ENCODE measurements at places on chromosomes 2 and 18.
A peak's percentile ranks its signal among the peaks of the same experiment; 100 is the strongest.

- DNase-seq, result no peak
Observed at GRCh38 chr2:105334211-105334610, 3.1 kb upstream of the C2orf49 start.

- no peak for DNase-seq
Observed at GRCh38 chr2:66555091-66555490, 120.2 kb downstream of the MEIS1 start.

GRCh38 chr2:66649006-66649405 lies 214.1 kb downstream of the MEIS1 start:
- no peak for DNase-seq

DNA sequence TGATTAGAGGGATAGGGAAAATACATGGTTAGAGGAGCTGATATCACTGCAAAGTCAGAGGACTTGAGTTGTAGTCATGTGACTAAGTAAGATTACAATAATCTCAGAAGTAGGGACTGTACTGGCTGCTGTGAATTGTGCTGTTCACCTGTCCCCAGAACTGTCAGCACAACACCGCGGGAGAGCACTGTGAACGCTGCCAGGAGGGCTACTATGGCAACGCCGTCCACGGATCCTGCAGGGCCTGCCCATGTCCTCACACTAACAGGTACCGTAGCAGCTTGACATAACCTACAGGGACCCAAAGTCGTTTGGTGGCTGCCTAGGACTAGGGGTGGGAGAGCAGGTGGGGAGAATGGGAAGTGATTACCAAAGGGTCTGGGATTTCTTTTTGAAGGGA lies 132.8 kb upstream of the TTC39C start:
- no peak for DNase-seq

DNA sequence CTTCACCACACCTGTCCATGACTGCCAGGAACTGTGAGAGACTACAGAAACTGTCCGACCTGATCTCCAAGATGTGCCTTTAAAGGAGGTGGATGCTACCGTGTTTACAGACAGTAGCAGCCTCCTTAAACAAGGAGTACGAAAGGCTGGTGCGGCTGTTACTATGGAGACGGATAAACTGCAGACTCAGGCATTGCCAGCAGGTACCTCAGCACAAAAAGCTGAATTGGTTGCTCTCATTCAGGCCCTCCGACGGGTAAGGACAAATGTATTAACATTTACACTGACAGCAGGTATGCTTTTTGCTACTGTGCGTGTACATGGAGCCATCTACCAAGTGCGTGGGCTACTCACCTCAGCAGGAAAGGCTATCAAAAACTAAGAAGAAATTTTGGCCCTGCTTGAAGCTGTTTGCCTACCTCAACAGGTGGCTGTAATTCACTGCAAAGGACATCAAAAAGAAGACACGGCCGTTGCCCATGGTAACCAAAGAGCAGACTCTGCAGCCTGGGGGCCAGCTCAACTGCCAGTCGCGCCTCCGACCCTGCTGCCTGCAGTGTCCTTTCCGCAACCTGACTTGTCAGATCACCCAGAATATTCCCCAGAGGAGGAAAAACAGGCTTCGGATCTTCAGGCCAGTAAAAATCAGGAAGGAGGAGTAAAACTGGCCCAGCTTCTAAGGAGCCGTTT lies 30.9 kb downstream of the SKA1 start:
- no peak for DNase-seq

DNA sequence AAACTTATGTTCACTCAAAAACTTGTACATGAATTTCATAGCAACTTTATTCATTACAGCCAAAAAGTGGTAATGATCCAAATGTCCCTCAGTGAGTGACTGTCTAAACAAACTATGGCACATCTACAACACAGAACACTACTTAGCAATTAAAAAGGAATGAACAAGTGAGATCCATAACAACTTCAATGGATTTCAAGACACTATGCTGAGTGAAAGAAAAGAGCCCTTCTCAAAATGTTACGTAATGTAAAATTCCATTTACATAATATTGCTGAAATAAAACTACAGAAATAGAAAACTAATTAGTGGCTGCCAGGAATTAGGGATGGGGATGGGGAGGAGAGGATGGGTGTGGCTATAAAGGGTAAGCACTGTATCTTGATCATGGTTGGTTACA lies 53.6 kb downstream of the DYM start:
- DNase-seq, result no peak

- peak; percentile 24 for DNase-seq
Observed at GRCh38 chr18:13513021-13513420, 213.3 kb downstream of the FAM210A start.

GRCh38 chr18:36536426-36536825 lies 238.9 kb downstream of the FHOD3 start:
- DNase-seq, result no peak

DNA sequence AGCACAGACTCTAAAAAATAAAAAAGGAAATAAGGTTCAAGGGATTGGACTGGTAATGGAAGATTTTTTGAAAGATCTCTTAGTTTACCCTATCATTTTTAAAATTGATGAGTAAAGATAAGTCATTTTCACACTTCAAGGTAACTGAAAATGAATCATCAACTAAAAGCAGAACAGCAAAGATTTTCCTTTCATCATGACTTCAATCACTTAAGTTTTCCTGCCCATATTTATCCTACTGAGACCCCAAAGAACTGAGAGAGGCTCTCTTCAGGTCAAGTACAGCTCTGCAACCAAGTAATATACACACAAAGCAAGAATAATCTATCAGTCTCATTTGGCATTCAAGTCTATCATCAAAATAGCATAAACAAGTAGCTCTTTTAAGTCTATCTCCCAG lies 540.7 kb downstream of the METTL4 start:
- no peak for DNase-seq

- DNase-seq, result no peak
Observed at GRCh38 chr2:3253913-3254441, 123.6 kb downstream of the EIPR1 start.

- DNase-seq, result no peak
Observed at GRCh38 chr18:26457195-26457594, 91.2 kb downstream of the KCTD1 start.

GRCh38 chr18:10416065-10416464 lies 38.4 kb upstream of the APCDD1 start:
- no peak for DNase-seq

DNA sequence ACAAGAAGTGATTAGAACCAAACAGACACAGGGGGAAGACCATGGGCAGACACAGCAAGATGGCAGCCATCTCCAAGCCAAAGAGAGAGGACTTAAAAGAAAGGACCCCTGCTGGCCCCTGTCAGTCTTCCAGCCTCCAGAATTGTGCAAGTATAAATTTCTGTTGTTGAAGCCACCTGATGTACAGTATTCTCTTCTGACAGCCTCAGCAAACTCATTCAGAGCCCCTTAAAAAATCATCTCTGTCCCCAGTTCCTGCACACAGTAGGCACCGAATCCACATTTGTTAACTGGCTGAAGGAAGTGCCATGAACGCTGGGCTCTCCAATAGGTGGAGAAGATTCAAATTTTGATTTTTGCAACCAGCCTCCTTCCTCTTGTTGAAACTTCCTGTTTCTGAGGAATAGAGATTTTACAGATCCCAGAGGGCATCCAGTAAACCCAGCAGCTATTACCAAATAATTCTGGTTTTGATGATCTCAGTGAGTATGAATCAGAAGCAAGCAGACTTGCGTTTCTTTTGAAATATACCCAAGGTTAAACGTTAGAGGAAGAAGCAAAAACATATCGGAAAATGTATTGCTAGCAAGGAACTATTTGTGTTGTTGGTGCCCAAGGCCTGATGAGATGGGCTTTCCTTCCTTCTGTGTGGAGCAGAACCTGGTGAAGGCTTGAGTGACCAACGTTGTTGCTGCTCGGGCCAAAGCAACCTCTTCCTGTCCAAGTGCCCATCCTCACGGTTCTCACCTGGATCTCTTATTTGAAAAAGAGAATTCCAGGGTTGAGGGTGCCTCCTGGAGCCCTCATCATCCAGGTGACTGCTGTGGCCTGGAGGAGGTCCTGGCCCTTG lies 47.7 kb upstream of the PLB1 start:
- DNase-seq, result peak; percentile 91
